ENCODE measurements at places on chromosomes 5 and 9.

- DNase-seq, result no peak
Measured at GRCh38 chr5:21125238-21125983, 1137.4 kb upstream of the CDH18 start.

DNA sequence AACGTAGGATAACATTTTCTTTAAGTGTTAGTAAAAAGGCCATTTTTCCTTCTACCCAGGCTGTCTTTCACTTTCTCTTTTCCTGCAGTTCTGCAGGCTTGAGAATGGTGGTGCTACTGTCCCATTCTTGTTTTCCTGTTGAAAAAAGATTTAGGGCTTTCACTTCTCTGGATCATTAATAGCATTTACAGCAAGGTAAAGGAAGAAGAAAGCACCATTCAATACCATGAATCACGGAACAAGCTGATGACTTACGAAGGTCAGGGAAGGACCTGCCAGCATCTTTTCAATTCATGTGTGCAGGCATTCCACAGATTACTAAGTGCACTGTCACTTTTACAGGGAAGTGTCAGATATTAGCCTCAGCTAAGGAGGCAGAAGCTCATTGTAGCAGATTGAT is 292.8 kb downstream of the YTHDC2 start:
- DNase-seq, result peak; percentile 20

DNA sequence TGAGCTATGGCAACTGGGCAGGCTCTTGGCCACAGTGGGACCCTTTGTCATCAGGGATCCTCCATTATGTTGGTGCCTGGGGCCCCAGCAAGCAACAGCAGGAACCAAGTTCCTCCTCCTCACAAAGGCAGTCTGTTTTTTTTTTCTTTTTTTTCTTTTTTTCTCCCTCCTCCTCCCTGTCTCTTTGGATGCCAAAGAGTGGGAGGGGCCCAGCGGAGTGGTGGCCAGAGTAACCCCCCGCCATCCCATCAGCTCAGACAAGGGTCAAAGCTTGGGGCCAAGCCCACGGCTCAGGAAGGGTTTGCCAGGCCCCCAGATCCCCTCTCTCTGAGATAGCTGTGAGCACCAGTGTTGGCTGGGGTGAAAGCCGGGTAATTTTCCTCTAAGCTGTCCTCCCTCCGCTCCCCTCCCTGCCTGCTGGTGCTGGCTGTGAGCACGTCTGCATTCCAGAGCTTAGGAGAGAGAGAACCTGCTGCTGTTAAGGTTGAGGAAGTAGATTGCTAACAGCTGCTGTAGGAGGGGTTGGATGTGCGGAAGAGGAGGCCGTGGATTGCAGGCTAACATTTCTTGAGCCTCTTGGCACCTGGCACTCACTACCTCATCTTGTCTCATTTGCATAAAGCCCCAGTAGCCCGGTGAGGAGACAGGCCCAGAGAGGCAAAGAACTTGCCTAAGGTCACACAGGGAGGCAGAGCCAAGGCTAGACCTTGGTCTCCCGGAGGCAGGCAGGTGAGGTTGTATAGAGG is 21.2 kb downstream of the GSN start:
- DNase-seq, result peak; percentile 78

DNA sequence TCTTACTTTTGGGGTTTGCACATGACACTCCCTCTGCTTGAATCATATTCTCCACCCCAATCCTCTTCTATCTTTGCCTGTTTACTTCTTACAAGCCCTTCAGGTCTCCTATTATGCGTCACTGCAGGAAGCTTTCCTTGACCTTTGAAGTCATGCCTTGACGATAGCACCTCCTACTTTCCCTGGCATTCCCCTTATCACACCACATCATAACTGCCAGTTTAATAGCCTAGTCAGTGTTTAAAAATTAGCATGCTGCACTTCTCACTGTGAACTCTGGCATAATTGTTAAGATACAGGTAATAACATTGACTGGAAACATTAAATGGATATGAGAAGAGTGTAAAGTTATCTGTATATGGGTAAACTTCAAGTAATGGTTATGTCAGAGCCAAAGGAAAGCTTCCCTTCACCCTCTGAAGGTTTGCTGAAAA is 37.1 kb upstream of the CEP120 start:
- DNase-seq, result no peak

DNA sequence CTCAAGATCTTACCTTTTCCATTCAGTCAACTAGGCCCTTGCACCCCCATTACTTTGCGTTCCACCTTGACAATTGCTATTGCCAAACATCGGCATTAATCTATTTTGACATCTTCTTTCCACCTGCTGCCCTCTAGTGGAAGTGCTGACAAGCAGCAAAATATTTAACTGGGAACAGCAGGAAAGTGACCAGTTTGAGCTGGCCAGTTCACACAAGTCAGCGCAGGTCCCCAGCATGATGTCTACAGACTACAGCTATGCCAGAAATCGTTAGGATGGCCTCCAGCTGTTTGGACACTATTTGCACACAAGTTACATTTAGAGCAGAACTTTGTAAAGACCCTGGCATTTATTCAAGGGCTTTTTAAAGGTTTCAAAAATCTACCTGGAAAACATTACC is 160.1 kb downstream of the GHR start:
- DNase-seq, result peak; percentile 73

- DNase-seq, result no peak
Measured at GRCh38 chr5:3127423-3127911, 376.0 kb upstream of the IRX2 start.

GRCh38 chr5:131991593-131992324 is 19.7 kb downstream of the ACSL6 start:
- no peak for DNase-seq

DNA sequence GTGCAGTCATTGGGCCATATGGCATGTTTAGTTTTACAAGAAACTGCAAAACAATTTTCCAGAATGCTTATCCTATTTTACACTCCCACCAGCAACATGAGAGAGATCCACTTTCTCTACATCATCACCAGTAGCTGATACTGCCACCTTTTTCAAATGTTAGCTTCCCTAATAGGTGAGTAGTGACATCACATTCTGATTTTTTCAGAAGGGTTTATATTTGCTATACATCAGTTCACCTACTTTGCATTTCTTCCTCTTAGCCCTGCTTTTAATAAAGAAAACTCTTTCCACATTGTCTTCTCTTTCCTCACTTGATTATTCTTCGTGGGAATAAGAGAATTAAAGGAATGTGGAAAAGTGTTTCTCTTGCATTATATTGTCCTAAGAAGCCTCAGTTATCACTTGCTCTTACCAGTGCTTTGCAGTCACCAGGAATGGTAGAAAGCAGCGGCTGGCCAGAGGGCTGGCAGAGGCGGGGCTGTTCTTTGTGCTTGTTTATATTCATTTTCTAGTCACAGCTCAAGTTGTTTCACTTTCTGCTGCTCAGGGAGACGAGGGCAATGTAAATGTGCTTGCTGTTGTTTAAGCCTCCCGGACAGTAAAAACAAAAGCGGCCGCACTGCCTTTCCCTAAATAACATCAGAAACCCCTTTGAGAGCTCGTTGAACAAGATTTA is 164.8 kb downstream of the HSD17B3 start:
- DNase-seq, result peak; percentile 70

GRCh38 chr5:67316695-67317094 is 120.1 kb upstream of the CD180 start:
- no peak for DNase-seq

- no peak for DNase-seq
Measured at GRCh38 chr5:138528744-138529469, 14.1 kb downstream of the ETF1 start.

GRCh38 chr9:68733021-68733405 is 28.0 kb downstream of the PIP5K1B start:
- DNase-seq, result no peak

- DNase-seq, result no peak
Measured at GRCh38 chr5:3511934-3512333, 83.7 kb upstream of the IRX1 start.

DNA sequence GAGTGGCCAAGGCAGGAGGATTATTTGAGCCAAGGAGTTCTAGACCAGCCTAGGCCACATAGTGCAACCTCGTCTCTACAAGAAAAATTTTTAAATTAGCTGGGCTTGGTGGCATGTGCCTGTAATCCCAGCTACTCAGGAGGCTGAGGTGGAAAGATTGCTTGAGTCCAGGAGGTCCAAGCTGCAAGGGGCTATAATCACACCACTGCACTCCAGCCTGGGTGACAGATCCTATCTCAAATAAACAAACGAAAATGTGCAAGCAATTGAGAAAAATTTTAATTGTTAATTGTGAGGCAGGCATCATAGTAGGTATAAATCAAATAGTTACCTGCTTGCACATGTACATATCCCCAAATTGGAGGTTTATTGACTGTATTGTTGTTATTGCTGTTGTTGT is 15.3 kb downstream of the ALDH7A1 start:
- no peak for DNase-seq

DNA sequence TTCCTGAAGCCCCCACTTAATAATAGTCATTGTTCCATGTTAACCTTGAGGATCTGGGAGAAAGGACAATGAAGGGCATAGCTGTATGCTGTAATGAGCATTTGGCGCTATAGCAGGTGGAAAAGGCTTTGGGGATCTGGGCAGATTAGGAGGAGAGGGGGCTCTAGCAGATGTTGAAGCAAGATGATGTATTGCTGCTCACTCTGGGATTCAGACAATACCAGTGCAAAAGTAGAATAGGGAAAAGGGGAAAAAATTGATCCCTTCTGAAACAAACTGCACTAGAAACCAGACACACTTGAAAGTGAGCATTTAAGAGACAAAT is 575.3 kb upstream of the MEF2C start:
- no peak for DNase-seq

DNA sequence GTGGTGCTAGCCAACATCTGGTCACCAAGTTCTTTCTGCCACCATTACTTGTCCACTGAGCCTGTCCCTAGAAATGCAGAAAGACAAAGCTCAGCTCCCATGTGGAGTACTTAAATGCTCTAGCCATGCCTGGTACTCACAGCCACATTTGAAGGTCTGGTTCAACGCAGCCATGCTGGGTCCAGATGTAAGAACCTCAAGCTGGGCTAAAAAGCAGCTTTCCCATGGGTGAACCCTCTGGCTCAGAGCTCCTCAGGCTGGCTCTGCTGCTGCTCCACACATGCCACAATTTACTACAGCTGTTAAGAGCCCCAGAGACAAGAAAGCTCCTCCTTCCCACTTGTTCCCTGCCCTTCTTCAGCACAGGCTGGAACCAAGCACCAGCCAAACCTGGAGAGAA is 97.1 kb upstream of the LRRTM2 start:
- DNase-seq, result peak; percentile 78

DNA sequence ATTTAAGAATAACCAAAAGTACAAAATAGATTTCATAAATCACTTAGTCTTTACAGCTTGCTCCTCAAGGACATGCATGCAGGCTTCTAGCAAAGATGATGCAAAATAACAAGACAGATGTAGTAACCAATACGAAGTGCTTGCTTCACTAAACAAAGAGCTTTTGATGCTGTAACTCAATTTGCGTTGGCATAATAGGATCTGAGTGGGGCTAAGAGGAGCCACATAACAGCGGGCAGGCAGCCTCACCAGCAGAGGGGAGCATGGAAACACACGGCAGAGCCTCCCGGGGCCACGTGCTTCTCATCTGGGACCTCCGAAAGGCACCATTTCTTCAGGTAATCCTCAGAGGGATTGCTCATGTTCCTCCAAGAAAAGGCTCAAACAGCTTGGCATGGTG is 139.7 kb downstream of the C5orf15 start:
- no peak for DNase-seq

- no peak for DNase-seq
Measured at GRCh38 chr9:13615660-13616490, 336.4 kb upstream of the MPDZ start.

GRCh38 chr5:53378590-53379247 is 101.7 kb upstream of the FST start:
- DNase-seq, result peak; percentile 43
